ENCODE measurements at places on chromosomes 12 and 14. TPM values are rescaled to one million over a fixed set of nuclear protein-coding genes. Genes with fewer than 3 reads are reported as not detected.

- no peak for DNase-seq
- H3K36me3 ChIP-seq = no peaks in the 10 kb centered on the region
- H3K4me3 ChIP-seq = no peak overlapping the region
- peaks cover 7% of the 10 kb centered on the region for H3K4me1 ChIP-seq
- no peak overlapping the region for H3K27ac ChIP-seq
Measured at GRCh38 chr12:19799895-19800602, 360.8 kb downstream of the AEBP2 start.

DNA sequence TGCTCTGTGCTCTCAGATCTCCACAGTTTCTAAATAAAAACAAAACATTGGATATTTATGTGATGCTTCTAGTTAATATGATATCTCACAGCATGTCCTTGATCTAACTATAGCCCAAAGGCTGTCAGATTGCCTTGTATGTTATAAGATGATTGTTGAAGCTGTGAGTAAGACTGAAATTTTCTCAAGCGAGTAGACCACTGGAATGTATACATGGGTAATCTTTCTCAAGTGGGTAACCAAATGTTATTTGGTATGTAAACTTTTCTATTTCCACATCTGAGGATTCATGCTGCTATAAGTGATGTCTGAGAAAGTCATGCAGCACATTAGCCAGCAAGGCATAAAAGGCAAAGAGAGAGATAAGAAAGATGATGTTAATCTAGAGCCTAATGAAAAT is 886.7 kb downstream of the NRXN3 start:
- H3K27ac ChIP-seq = no peak overlapping the region
- no peaks in the 10 kb centered on the region for H3K4me1 ChIP-seq
- no peaks in the 10 kb centered on the region for H3K27me3 ChIP-seq
- H3K4me3 ChIP-seq = no peak overlapping the region
- no peaks in the 10 kb centered on the region for H3K36me3 ChIP-seq
- DNase-seq = no peak

DNA sequence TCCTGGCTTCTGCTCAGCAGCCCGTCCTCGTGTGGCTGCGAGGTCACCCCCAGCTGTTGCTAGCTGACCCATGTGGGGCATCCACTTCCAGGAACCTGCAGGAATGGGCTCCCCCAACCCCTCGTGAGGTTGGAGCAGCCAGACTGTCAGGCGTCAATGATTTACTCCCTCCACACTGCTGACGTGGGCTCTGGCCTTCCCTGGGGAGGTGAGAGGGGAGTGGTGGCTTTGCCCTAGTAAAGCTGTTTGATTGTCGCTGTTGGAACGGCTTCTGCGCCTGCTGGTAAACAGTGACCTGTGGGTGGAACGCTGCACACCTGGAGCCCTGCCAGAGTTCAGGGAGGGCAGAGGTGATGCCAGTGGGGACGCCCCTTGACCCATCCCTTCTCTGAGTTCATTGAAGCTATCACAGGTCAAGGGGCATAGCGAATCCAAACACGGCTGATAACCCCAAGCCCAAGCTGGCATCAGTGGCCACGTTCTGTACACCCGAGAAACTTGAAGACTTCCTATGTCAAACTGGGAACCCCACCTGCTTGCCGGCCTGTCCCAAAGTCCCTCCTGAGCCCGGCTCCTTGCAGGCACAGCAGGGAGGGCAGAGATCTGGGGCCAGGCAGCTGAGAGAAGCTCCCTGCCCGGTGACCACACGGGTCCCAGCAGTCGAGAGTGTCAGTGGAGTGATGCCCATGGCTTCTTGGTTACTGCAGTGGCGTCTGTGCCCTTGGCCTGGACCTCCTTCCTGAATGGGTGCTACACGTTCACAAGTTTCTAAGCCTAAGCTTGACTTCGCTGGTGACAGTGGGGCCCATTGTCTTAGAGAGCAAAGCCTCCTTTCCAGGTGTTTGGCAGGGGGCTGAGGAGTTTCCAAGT is 2.7 kb downstream of the ASPG start:
- DNase-seq = peak; percentile 19
- H3K4me1 ChIP-seq = no peaks in the 10 kb centered on the region
- H3K4me3 ChIP-seq = no peak overlapping the region
- no peaks in the 10 kb centered on the region for H3K36me3 ChIP-seq
- no peak overlapping the region for H3K27ac ChIP-seq
- no peaks in the 10 kb centered on the region for H3K27me3 ChIP-seq

- no peaks in the 10 kb centered on the region for H3K27me3 ChIP-seq
- no peaks in the 10 kb centered on the region for H3K36me3 ChIP-seq
- H3K4me3 ChIP-seq = no peak overlapping the region
- no peak for DNase-seq
Measured at GRCh38 chr12:122982963-122983788, 2.7 kb downstream of the ARL6IP4 start.

The HHIPL1 gene
- 0.26 TPM for total RNA-seq

The LRRK2 gene
- total RNA-seq = 8.2 TPM

GRCh38 chr12:106195621-106196027 is 52.2 kb downstream of the CKAP4 start:
- peaks cover 16% of the 10 kb centered on the region for H3K4me1 ChIP-seq
- no peaks in the 10 kb centered on the region for H3K27me3 ChIP-seq
- H3K4me3 ChIP-seq = no peak overlapping the region
- H3K27ac ChIP-seq = peak overlapping the region; percentile 32
- no peaks in the 10 kb centered on the region for H3K36me3 ChIP-seq

DNA sequence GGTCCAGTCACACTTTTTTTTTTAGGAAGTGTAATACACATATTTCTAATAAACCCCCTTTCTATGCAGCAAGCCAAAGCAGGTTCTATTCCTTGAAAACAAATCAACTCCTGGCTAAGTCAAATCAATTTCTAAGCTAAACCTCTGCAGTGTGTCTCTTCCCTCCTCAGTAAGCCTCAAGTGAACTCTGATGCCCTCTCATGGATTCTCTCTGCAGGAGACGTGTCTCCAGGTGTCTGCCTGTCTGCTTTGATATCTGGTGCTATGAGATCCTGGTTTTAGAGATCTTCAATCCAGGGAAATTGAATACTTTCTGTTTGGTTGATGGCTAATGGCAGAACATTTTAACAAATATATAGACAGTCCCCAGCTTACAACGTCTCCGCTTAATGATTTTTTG is 791.7 kb downstream of the AACS start:
- H3K36me3 ChIP-seq = no peaks in the 10 kb centered on the region
- DNase-seq = no peak
- no peaks in the 10 kb centered on the region for H3K27me3 ChIP-seq

Data from body of pancreas (tissue), 4 donors.